Epithelial cell of esophagus (primary cell): ENCODE measurements at places on chromosomes 4 and X.
A peak's percentile ranks its signal among the peaks of the same experiment; 100 is the strongest.

GRCh38 chr4:152094970-152095700 lies 334.3 kb upstream of the GATB start:
- peak; percentile 52 for DNase-seq

- DNase-seq: no peak
Measured at GRCh38 chr4:140070366-140070765, 83.6 kb downstream of the MAML3 start.

GRCh38 chrX:77527233-77528001 lies 80.2 kb downstream of the FGF16 start:
- no peak for DNase-seq

DNA sequence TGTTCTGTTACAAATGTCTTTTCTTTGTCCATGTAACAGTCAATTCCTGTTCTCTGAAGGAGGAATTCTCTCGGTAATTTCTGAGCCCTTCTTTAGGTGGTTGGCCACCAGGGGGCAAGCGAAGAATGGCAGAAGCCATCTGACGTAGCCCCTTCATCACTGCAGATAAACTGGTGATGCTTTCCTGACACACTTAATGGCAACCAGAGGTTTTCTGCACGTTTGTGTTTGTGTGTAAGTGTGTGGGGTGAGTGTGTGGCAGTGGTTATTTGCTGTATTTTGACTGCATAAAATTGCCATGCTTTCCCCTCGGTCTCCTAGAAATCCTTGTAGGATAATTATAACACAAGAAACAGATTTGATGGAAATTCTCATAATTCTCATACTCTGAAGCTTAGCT lies 64.8 kb upstream of the STOX2 start:
- DNase-seq: peak; percentile 84

DNA sequence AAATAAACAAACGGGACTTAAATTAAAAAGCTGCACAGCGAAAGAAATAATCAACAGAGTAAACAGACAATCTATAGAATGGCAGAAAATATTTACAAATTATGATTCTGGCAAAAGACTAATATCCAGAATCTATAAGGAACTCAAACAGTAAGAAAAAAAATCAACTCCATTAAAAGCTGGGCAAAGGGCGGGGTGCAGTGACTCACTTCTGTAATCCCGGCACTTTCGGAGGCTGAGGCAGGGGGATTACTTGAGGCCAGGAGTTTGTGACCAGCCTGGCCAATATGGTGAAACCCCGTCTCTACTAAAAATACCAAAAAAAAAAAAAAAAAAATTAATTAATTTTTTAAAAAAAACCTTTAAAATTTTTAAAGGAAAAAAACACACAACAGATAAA lies 109.0 kb downstream of the ATP11C start:
- DNase-seq: peak; percentile 44

GRCh38 chrX:13658602-13659001 lies 5.7 kb downstream of the TCEANC start:
- DNase-seq: peak; percentile 59

- DNase-seq: peak; percentile 23
Measured at GRCh38 chrX:66162331-66162822, 1.7 kb upstream of the HEPH start.

DNA sequence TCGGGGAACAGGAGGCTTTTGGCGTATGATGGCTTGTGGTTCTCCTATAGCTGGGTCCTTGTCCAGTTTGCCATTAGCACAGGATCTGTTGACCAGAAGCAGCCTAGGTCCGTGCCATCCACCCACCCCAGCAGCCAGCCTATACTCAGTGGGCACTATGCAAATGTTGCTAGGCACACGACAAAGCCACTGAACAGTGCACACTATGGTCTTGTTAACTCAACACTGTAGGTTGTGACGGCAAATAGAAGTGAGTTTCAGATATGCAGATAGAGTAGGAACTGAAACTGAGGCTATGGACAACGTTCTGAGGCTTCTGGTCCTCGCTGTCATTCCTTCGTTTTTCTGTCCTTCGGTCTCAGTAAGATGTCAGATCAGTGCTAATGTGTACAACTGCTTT lies 541.3 kb upstream of the TENM3 start:
- no peak for DNase-seq

DNA sequence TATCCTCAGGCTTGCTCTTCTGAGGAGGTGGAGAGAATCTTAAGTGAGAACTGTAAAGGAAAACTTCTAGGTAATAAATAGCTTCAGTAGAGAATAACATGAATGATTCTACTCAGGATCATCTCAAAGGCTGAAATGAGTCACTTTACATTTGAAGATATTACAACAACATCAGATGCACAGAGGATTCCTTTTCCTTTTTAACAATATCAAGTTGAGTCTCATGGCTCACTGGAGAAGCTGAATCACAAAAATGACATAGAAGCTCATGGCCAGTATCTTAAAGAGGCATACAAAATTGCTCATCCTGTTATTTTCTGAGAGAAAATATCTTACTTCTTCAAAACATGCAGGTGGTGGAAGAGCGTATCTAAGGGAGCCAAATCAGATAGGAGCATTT lies 72.5 kb upstream of the EMCN start:
- DNase-seq: peak; percentile 21

DNA sequence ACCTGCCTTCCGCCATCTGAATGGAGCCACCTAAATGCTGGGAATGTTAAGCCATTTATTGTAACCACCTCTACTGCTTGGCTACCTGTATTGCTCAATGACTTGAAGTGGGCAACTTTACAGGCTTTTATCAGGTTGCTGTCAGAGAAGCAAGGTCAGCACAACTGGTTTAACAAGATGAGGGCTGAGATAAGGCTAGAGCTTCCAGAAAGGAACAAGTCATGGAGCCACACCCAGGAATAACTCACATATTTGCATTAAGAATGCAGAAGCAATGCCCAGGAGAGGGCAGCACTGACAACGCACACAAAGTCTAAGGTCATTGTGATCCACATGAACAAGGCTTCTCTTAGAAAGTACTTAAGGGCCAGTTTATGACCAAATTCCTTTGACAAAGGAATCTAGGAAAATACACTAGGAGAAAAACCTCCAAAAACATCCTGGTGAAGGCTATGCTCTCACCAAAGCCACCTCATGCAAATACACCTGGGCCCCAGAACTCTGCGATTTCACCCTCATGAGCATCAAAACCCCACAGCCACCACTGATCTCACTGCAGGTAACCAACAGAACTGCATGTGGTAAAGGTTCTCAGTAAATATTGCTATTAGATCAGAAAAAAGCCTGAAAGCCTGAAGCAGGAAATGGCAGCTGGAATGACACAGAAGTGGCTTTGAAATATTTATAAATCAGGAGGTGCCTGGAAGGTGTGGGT lies 15.0 kb upstream of the STS start:
- DNase-seq: peak; percentile 90

DNA sequence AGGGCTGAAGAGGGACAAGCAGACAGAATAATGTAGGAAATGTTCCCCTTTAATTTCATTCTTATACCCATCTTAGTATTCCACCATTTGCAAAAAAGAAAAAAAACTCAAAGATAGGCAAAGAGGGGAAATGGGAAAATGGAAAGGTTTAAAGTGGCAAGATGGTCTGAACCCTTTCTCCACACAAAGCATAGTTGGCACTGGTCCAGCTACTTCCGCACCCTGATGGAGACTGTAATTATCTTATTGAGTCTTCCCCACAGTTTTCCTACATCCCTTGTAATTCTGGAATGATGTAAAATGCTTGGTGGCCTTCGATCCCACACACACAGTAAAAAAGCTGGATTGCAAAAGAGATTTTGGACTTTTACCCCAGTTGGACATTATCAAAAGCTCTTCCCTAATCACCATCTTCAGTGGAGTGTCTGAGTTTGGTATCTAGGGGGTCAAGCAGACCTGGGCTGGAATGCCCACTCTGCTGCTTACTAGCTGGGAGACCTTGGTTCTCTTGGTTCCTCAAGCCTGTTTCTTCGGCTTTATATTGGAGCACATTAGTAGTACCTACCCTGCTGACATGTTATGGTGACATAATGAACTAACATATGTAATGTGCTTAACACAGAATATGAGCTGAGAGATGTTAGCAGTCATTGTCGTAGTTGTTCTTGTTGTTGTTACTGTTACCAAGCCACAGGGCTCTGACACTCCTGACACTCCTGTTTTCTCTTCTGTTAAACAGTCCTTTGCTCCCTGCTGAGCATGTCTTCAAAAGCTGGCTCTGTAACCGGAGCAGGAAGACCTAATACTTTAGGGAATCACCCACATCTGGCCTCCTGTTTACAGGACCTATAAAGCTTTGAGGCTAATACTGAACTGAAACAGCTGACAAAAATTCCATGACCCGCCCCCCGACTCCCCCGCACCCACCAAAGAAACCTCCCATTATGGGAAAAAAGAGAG lies 4.7 kb downstream of the SRPX2 start:
- peak; percentile 38 for DNase-seq

DNA sequence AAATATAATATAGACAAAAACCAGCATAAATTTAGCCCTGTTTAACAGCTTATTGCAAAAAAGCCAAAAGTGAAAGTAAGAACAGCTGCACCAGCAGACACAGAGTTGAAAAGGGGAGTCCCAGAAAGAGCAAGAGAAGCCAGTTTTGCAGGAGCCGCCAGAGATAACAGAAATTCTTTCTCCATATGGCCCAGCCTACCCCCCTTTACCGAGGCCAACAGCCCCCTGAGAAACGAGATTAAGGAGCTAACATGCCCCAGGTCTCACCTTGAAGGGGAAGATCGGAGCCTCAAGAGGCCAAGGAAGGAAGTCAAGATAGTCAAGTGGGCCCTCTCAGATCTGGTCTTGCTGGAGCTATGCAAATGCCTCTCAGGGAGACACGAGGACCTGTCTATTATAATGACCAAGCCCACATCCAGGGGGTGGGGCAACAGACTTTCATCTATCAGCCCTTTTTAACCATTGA lies 4.8 kb downstream of the ACOX3 start:
- DNase-seq: peak; percentile 7

- DNase-seq: no peak
Measured at GRCh38 chrX:22959204-22959920, 40.4 kb upstream of the DDX53 start.

GRCh38 chr4:44056721-44057151 lies 391.9 kb downstream of the KCTD8 start:
- no peak for DNase-seq

- DNase-seq: no peak
Measured at GRCh38 chr4:139209470-139210063, 32.5 kb upstream of the ELF2 start.

- DNase-seq: no peak
Measured at GRCh38 chr4:141080668-141081067, 52.6 kb downstream of the RNF150 start.

- DNase-seq: peak; percentile 65
Measured at GRCh38 chr4:86048426-86048825, 311.4 kb downstream of the MAPK10 start.

DNA sequence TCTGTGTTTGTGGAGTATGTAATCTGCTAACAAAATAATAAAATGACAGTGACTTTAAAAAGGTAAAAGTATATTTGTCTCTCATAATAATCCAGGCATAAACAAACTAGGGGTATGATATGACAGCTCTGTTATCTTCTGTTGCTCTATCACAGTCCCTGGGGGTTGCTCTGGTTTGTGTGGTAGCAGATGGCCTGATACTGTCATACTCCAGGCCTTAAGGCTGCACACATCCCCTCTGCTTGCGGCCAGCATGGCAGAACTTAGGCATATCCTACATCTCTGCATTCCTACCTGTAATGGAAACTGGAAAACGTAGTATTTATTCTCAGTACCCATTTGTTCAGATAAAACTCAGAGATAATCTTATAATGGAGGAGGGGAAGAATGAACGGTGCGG lies 117.9 kb upstream of the HAND2 start:
- DNase-seq: no peak

DNA sequence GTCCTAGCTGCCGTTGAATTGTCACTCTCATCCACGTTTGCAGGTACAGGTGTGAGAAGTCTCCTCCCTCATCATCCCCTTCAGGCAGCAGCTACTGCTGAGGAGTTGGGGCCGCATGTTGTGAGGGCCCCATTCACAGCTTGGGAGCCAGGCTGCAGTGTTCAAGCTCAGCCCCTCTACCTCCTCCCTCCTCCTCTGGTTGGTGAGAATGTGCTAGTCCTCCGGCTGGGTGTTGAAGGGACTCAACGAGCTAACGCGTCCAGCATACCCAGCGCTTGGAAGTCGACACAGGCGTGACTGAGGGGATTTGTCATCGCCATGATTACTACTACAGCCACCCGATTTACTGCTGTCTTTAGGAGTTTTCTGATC lies 82.0 kb upstream of the PSAPL1 start:
- no peak for DNase-seq

DNA sequence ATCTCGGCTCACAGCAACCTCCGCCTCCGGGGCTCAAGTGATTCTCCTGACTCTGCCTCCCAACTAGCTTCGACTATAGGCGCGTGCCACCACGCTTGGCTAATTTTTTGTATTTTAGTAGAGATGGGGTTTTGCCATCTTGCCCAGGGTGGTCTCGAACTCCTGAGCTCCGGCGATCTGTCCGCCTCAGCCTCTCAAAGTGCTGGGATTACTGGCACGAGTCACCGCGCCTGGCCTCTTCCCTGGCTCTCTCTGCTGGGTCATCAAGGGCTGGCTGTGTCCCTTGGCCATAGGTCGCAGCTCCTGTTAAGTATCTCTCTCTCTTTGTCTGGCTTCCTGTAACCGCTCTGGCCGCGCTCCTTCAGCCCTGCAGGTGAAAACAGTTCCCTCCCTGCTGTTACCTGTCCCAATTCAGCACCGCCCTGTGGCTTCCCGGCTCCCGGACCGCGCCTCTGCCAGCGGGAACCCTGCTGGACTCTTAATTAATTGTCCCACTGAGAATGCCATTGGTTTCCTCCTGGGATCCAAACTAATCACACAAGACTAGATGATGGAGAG lies 1.3 kb upstream of the RGS12 start:
- peak; percentile 32 for DNase-seq

DNA sequence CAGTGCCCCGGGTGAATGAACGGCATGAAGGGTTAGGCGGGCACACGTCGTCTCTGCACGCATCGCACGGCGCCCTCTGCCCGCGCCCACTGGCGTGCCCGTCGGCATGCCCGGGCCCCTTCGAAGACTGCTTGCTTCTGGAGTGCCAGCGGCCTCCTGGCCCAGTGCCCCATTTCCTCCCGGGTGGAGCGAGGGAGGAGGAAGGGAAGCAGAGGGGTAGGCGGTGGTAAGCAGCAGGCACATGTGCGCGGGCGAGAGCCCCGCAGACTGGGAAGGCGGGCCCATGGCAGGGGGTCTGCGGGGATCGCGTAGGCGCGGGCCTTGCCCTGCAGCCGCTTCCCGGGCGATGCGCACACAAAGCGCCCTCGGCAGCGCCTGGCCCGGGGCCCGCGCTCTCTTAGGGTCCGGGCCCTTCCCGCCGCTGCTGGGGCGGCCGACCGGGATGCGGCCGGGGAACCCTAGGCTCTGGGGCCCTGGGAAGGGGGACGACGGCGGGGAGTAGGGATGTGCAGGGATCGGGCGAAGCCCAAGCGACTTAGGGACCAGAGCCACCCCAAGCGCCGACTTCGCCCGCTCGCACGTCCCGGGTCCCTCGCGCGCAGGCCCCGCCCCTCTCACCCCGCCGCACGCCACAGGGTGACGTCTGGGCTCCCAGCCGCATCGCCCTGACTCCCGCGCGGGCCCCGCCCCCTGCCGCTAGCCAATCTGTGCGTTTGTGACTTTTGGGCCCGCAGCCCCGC lies 866 bp upstream of the EMD start:
- DNase-seq: peak; percentile 50

- peak; percentile 42 for DNase-seq
Measured at GRCh38 chrX:136227948-136228838, 23.0 kb downstream of the MAP7D3 start.

- peak; percentile 42 for DNase-seq
Measured at GRCh38 chr4:158193171-158193749, 17.0 kb upstream of the TMEM144 start.
